ENCODE measurements at places on chromosomes 6 and 20.

DNA sequence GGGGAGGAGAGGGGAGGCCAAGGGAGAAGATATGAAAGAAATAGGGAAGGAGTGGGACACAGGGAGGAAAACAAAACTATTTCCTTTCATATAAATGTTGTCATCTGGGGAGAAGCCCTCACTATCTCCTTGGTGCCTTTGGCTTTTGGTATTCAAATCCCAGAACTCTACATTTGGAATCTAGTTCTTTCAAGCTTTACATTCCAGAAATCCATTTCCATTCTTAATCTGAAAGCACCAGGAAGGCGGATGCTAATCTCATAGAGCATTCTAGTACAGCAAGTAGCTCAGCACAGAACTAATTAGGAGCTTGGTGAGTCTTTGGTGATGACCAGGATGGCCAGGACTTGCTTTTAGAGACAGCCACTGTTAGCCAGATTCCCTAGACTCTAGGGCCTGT is 177.9 kb downstream of the KIF16B start:
- peak; percentile 50 for DNase-seq

DNA sequence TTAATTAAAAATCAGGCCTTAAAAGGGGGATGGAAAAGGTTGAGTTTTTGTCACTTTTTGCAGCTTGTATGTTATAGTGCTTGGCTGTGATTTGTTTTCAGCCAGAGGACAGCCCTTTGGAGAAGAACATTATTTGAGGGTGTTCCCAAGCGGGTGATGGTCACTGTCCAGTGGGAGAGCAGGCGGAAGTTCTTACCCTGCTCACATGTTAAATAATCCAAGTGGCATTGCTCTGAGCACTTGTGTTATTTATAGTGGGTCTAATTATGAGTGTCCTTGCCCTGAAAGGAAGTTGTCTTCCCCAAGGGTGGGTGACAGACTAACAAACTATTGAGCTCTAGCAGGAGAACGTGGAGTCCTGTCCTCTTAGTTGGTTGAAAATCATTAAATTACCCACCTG is 49.5 kb downstream of the DOK5 start:
- DNase-seq = no peak

DNA sequence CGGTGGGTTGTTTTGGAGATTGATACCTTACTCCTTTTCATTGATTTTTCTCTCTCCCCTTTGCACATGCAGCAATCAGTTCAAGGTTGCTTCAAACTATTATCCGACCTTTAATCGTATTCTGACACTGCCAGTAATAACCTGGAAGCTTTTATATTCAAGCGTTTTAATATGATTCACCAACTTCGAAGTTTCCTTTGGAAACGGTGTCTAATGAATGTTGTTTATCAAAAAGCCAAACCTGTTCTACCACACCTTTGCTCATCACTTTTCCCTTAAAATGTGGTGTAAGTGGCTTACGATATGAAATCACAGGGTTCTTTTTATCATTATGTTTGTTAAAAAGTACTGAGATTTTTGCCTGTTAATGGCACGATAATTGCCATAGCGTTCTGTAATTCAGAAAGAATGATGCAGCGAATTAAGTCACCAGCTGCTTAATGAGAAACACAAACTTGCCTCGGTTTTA is 660 bp downstream of the STXBP5 start:
- DNase-seq = no peak

GRCh38 chr20:62143081-62143956 is at the start of the genes PSMA7 and SS18L1:
Gene PSMA7 (minus strand): TSS chr20:62143394. CDS start chr20:62143303, 91 bp downstream.
Gene SS18L1 (plus strand): TSS chr20:62143769. CDS start chr20:62143821, 52 bp downstream.
- no peak for DNase-seq

DNA sequence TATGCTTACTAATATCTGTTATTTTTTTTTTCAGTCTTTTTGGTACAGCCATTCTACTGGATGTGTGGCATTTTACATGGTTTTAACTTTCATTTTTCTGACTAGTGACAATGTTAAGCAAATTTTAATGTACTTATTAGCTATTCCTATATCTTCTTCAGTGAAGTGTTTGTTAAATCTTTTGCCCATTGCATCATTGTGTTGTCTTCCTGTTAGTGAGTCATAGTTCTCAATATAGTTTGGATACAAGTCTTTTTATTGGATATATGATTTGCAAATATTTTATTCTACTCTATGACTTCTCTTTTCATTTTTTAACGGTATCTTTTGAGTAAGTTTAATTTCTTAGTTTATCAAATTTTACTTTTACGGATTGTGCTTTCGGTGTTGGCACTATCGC is 519.4 kb downstream of the CDKAL1 start:
- DNase-seq = no peak

DNA sequence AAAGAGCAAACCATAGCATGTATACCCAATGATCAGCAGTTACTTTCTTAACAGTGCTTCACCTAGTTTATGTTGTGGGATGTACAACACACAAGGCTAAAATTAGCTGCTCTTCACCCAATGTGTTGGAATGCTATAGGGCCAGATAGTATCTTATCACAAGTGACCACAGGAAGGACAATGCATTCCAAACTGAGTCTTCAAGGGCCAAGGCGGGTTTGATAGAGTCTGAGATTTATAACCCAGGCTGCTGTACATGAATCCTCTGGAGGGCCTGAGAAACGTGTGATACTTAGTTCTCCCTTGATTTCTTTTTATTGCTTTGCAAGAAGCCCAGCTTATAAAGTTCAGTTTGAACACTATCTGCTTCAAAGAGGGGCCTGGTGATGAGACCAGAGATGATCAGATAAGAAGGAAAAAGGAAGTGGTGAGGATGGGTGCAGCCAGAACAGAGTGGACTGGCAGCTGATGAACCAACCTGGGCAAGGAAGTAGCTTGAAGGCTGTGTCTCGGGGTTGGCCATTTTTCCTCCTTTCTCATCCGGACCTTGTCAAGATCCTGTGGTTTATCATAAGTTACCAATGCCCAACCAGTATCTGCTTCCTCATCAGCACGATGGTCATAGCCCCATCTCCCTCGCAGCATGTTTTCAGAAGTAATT is 62.2 kb upstream of the BMP2 start:
- no peak for DNase-seq

- no peak for DNase-seq
Measured at GRCh38 chr6:166751051-166751595, 124.1 kb upstream of the RPS6KA2 start.

GRCh38 chr6:23097566-23097965 is 528.2 kb downstream of the HDGFL1 start:
- no peak for DNase-seq

GRCh38 chr6:87993356-87993755 is 54.3 kb upstream of the SPACA1 start:
- no peak for DNase-seq

GRCh38 chr6:105790635-105791034 is 295.5 kb upstream of the PRDM1 start:
- no peak for DNase-seq

DNA sequence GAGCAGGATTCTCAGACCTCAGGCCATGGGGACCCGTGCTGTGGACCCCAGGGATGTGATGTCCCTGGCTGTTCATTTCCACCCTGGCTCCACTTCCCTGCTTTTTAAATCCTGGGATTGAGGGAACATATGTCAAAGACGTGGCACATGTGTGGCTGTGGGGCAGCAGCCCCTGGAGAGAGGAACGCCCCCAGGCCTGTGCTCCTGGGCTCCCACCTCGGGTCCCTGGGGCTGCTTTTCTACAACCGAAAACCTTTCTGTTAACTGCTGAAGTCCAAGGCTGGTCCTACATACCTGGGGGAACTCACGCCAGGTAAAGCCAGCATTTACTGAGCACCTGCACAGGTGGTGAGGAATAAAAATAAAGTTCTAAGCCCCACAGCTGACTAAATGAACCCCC is 102.3 kb upstream of the FRMD1 start:
- DNase-seq = no peak

DNA sequence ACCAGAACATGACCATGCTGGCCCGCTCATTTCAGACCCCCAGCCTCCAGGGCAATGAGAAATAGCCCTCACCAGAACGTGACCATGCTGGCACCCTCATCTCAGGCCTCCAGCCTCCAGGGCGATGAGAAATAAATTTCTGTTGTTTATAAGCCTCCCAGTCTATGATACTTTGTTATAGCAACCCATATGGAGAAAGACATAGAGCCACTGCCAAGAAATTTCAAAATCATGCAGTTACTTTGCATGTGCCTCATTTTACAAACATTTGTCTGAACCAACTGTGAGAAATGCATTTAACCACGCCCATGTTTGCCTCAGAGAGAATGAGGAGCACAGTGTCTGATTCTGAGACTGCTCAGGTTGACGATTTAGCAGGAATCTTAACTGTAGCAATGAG is 15.5 kb downstream of the CYP39A1 start:
- DNase-seq = no peak

Measured in iPS DF 19.7 (cell line).